ENCODE measurements at places on chromosomes 16 and 17.

DNA sequence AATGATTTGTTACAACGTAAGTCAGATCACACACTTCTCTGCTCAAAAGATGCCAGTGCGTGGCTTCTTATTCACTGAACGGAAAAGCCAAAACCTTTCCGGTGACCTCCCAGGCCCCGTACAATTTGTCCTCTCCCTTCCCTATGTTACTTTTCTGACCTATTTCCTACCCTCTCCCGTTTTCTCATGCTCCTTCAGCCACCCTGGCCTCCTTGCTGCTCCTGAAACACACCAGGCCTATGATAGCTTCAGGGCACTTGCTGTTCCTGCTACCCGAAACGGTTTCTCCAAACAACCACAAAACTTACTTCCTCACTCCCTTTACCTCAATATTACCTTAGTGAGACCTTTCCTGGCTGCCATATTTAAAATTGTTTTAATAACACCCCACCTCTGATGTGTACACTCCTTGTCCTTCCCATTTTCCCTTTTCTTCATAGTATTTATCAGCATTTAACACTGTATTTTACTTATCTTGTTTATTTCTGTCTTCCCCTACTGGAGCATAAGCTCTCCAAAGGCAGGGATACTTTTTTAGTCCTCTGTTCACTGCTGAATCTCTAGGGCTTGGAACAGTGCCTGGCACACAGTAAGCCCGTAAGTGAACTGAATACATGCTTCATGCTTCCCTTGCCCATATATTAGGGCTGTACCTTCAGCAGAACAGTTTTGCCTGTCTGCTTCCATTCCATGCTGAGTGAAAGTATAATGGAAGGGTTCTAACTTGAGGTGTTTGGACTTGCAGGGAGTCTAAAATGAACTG, 10.9 kb upstream of the ARL2BP start:
- no peak for DNase-seq

DNA sequence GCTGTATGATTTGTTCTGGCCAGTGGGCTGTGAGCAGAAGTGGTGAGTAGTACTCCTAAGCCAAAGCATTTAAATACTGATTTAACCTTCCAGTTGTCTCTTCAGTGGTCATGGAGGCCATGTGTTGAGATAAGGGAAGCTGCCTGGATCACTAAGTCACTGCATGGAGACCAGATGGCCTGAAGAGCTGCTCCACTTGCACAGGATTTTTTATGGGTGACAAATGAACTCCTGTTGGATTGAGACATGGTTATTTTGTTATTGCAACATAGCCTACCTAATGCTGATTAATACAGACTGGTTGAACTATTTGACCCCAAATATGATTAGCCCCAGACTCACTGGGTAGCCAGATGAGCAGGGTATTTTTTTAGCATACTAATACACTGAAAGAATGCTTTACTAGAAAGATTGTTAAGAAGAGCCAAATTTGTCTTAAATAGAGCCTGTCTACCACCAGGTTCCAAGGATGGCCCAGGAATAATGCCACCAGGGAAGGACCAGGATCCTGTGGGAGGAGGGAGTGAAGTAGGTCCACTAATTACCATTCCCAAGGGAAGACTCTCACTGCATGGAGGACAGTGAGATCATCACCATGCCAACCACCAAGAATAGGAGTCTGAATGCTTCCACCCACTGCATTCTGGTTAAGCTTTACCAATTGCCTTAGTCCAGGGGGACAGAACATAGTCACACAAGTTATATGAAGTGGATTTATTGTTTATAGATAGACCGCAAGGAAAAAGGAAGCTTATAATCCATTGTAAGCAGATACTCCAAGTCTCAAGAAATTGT, 187.4 kb upstream of the IRX6 start:
- no peak for DNase-seq

- DNase-seq: no peak
Measured at GRCh38 chr17:45087978-45088377, 26.9 kb downstream of the NMT1 start.

GRCh38 chr16:3497771-3498170, 2.5 kb upstream of the C16orf90 start:
- no peak for DNase-seq

DNA sequence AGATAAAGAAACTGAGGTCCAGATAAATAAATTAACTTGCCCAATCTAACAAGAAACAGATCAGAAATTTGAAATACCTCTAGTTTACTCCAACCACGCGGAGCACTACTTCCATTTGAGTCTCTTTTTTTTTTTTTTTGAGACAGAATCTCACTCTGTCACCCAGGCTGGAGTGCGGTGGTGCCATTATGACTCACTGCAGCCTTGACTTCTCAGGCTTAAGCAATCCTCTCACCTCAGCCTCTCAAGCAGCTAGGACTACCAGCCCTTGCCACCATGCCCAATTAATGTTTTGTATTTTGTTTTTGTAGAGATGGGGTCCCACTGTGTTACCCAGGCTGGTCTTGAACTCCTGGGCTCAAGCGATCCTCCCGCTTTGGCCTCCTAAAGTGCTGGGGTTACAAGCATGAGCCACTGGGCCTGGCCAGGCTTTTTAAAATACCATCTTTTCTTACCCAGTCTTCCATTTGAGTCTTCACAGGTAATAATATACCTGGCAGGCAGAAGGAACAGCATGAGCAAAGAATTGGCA, 3.3 kb upstream of the NACA2 start:
- DNase-seq: no peak

GRCh38 chr17:27937025-27937546, 43.9 kb upstream of the LYRM9 start:
- DNase-seq: no peak

DNA sequence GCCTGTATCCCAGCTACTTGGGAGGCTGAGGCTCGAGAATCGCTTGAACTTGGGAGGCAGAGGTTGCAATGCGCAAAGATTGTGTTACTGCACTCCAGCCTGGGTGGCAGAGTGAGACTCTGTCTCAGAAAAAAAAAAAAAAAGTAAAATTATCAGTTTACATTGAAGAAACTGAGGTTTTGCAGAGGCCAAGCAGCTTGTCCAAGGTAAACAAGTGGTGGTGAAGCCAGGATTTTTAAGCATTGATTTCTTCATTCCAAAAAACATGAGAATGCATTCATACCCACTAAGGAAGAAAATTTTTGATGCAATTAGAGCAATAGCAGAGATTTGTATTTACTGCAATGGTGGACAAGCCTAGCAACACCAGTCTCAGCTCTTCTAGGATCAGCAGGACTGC, 52.7 kb downstream of the CENPV start:
- no peak for DNase-seq

GRCh38 chr17:58997756-58998553, 108.7 kb downstream of the TRIM37 start:
- DNase-seq: no peak

DNA sequence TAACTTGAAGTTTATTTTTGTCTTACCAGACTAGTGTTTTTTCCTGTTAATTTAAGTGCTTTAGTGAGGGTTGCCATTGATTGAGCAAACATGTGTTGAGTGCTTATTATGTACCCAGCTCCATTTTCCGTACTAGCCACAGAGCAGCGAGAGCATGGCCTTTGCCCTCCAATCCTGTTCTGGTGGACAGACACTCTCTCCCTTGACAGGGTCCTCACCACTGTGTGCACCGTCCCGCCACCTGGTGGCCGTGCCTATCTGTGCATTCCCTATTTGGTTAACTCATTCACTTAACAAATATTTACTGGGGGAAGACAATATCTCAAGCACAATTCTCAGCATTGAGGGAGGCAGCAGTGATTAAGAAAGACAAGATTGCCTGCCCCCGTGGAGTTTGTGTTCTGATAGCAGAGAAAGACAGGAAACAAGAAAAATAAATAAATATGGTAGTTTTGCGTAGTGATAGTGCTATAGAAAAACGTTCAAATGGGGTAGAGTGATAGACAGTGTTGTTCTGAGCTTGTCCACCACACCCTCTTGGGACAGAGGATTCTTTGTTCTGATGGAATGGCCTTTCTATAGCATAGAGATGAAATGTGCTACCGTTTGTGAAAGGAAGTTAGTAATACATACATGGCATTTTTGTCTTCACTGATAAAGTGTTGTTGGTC, 13.0 kb downstream of the CDH13 start:
- peak; percentile 35 for DNase-seq

DNA sequence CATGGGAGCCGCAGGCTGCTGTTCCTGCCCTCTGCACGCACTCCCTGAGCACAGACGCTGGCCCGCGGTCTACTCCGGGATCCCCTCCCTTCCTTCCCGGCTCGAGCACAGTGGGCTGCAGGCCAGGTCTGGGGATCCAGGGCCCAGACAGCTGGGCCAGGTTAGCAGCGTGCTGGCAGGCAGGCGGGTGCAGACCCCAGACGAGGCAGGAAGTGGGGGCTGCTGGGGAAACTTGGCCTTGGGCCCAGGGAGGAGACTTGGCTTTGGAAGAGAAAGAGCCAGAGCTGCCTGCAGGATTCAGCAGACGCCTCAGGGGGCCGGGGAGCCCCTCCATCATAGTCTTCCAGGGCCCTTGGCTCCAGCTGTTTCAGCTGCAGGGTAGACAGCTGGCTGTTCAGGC, 30.2 kb upstream of the ABCC3 start:
- no peak for DNase-seq

GRCh38 chr16:82715160-82715559, 88.4 kb downstream of the CDH13 start:
- DNase-seq: no peak

GRCh38 chr17:79838522-79839274, 542 bp downstream of the CBX4 start:
- DNase-seq: no peak

- no peak for DNase-seq
Measured at GRCh38 chr17:49987290-49987585, 7.8 kb downstream of the DLX3 start.

DNA sequence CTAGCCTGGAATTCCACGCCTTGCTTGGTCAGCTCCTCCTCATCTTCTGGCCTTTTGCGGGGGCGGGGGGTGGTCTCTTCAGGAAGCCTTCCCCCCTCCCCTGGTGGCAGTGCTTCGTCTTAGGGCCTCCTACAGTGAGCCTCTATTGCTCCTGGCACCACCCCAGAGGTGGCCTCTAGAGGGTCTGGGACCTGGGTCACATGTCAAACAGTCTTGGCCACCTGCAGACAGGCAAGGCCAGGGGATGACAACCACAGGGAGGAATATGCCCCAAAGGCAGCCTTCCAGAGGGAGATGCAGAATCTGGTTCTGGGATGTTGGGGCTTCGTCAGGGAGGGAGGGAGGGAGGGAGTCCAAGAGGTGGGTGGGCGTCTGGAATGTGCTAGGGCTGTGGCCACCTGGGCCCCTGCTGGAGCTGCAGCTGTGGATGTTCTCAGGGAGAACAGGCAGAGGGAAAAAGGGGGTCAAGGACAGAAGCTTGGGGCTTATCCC, 50.6 kb downstream of the SMPD3 start:
- no peak for DNase-seq

DNA sequence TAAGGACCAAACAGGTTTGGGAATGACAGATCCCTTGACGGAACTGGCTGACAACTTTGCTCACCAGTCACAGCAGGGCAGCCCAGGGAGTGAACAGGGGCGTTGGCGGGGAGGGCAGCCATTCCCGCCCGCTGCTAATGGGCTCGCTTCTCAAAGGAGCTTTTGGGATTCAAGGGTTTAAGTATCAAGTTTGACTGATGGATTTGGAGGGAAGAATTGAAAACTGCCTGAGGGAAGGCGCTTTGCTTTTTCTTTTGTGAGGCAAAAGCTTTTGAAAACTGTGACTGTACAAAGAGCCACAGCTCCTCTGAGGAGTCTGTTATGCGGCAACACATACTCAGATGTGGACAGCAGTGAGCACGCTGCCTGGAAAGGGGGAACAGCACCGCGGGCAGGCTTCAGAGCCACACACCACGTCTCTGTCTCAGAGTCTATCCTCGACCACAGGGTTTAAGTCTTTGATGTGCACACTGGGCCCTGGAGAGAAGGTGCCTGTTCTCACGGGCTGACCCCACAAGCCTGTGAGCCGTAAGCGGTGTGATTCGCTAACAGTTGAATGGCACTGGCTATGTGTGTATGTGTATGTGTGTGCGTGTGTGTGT, 79.9 kb upstream of the HSBP1 start:
- DNase-seq: no peak

GRCh38 chr17:33653399-33653788, 360.3 kb upstream of the ASIC2 start:
- no peak for DNase-seq

GRCh38 chr17:50977487-50978159, 111.5 kb upstream of the TOB1 start:
- no peak for DNase-seq

DNA sequence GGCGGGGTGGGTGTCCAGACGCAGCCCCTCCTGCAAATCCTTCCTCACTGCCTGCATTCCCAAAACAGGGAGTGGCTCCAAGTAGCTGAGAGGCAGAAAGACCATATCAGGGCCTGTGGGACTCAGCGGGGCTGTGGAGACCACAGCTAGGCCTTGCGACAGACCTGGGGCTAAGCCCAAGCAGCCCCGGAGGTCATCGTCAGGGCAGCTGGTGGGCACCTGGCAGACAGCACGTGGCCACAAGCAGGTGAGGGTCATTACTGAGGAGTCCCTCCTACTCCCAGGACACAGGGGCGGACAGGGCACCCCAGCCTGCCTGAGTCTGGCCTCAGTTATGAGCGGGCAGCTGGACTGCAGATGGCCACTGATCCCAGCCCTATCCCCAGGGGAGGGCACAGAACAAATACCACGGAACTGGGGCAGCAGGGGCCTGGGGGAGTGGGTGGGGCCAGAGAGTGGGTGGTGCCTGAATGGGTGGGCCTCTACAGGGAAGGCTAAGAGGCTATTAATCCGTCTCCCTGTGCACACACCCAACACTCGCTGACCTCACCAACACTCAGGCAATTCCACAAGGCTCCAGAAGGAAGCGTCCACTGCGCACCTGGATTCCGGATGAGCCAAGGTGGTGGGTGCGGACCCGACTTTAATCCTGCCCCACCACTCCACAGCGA, 8.5 kb downstream of the HS3ST6 start:
- DNase-seq: no peak

DNA sequence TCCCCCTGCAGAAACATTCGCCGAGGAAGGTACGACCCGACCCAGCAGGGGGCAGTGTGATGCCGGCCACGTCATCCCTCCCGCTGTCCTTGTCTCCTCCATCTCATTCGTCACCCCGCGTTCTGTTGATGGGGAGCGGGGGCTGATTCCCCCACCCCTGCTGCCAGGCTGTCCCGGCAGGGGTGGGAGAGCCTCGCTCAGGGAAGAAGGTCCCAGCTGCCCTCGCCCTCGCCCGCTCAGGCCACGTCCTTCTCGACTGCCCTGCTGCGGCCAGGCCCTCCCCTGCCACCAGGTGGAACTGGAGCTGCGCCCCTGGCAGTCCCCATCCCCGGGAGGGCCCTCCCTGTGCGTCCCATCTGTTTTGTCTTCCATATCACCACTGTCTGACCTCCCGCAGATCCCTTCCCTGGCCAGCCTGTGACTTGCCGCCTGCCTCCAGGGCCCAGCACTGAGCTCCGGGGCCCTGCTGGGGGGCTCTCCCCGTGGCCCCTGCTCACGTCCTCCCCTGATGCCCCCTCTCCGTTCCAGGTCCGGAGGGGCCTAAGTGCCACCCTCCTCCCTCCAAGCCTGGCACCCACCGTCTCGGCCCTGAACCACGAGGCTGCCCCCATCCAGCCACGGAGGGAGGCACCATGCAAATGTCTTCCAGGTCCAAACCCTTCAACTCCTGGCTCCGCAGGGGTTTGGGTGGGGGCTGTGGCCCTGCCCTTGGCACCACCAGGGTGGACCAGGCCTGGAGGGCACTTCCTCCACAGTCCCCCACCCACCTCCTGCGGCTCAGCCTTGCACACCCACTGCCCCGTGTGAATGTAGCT, 20.6 kb downstream of the ADAM11 start:
- DNase-seq: peak; percentile 66
